PC-3 (cell line): ENCODE measurements at places on chromosomes 12 and 14. TPM values are rescaled to one million over a fixed set of nuclear protein-coding genes. Genes with fewer than 3 reads are reported as not detected.

- DNase-seq: no peak
Observed at GRCh38 chr14:72880164-72880563, 13.7 kb downstream of the DPF3 start.

DNA sequence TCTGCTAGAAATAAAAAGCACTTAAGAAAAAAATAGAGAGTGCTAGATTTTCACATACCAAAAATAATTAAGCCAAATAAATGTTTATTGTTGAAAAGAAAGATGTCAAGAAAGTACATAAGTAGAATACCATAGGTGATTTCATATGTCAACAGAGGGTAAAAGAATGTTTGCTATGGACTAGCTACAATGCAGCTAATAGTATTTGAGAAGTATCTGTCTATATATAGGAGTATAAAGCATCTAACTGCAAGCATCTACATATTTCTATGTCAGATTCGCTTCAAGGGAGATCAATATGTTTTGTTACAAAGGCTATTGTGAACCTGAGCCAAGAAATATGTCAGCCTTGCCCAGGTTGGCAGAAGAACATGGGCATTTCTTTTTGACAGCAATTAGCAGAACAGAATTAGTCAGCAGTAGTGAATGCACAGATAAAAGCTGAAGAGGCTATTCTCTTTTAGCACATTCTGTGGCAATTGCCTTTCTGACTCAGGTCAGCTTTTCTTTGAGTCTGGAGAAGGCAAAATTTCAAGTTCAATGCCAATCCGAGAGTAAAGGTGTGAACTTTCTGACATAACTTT lies 140.1 kb downstream of the ALG10B start:
- no peak for DNase-seq

- no peak for DNase-seq
Observed at GRCh38 chr12:107651571-107652449, 33.8 kb upstream of the PWP1 start.

DNA sequence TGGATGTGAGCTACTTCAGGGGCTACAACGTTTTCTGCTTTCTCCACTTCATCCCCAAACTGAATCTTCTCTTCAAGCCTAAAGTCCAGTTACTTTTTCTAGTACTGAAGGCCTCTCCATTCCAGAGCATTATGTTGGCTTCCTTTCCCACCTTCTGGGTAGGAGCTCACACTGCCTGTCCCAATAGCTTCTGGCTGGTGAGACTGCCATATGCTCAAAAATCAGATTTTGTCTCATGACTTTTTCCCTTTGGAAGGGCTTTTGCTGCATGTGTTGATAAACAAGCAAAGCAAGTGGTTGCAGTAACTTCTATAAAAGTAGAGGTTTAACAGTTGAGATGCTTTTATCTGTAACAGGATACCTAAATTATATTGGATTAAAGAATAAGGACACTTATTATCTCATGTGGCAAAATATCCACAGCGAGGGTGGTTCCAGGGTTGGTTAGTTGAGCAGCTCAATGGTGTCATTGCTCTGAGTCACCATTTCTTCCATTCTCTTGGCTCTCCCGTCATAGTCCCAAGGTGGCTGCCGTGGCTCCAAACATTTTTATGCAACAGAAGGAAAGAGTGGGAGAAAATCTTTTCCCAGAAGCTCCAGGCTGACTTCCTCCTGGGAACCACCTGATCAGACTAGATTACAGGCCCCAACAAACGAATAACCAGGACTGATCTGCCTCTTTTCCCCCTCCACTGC lies 15.1 kb upstream of the PPFIBP1 start:
- DNase-seq: no peak

DNA sequence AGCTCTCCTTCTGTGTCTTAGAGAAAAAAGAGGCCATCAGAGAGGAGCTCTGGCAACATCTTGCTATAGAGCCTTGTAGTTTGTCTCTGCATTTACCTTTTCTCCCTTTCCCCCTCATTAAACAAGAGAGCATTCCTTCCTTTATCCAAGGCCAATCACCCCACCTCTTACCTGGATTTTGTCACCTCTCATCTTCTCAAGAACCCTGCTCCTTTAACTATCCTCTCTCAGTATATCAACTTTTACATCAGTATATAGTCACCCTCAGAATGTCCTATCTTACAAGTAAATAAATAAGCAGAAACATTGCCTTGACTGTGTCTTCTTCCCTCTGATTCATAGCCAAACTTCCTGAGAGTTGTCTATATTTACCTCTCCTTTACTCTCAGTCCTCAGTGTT lies 105.0 kb upstream of the SLC38A2 start:
- no peak for DNase-seq

DNA sequence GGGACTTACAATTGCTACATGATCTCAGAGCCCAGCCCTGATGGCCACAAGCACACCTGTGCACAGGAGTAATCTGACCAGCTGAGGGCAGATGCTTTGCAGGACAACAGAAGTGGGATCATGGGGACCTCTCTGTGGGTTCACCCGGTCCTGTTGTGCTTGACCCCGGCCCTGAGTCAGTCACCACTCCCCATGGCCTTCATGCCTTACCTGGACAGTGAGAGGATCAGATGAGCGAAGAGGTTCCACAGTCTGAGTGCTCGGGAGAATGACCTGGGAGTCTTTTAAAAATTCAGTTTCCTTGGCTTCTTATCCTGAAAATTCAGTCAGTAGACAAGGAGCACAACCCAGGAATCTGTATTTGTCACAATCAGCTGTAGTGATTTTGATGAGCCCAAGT lies 88.1 kb downstream of the NTF3 start:
- no peak for DNase-seq

DNA sequence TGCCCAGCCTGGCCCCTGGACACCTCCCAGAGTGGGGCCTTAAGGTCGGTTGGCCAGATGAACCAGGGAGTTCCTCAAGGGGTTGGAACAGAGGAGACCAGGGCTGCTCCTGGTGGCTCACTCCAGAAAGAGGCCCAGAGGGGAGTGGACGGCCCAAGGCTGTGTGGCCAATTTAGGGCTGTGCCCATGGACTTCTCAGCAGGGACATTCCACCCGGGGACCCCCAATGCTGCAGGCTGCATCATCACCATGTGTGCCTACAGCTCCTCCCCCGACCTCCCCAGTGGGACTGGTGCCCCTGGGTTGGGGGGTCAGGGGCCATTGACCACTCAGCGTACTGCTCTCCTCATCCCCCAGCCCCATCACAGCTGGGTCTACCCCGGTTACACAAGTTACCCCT lies 17.6 kb upstream of the CYP46A1 start:
- no peak for DNase-seq

- no peak for DNase-seq
Observed at GRCh38 chr14:56358275-56358674, 221.3 kb upstream of the TMEM260 start.

DNA sequence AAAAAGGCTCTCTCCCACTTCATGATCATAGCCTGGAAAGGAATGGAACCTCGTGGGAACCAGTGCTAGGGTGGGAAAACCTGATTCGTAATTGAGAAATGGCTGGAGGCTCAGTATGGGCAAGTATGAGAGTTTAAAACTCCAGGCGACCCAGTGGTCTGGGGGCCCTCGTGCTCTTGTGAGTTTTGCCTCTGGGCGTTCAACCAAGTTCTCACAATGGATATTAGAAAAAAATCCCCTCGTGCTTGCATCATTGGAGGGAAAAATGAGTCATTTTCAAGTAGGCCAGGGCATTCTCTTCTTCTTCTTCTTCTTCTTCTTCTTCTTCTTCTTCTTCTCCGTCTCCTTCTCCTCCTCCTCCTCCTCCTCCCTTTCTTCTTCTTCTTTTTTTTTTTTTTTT lies 39.0 kb downstream of the GPR68 start:
- no peak for DNase-seq

DNA sequence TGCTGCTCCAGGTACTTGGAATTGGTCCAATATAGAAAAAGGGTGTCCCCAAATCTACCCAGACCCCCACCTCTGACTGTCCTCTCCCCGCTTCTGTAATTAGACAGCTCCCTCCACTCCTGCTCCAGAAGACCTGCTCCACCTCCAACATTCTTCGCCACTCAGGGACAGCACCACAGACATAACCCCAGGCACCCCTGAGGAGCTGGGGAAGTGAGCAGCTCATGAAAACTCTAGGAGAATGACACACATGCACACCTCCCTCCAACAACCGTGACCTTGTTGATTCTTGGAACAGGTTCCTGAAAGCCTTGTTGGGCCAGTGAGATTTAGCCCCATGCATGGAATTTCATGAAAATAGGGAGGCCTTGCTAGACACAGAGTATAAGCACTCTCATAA lies 8.2 kb downstream of the KRT4 start:
- DNase-seq: peak; percentile 35

DNA sequence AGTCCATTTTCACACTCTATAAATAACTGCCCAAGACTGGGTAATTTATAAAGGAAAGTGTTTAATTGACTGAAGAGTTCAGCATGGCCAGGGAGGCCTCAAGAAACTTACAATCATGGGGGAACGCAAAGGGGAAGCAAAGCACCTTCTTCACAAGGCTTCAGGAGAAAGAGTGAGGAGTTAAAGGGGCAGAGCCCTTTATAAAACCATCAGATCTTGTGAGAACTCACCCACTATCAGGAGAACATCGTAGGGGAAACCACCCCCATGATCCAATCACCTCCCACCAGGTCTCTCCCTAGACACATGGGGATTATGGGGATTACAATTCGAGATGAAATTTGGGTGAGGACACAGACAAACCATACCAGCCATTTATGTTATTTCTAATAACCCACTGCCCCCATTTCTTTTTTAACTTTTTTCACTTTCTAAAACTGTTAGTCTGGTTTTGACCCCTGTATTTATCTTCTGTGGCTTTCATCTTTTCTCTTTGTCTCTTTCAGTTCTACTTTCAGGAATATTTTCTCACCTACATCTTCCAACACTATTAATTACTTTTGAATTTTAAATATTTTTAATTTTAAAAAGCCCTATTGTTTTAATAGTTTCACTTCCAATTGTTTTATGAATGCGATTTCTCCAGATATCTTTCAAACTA lies 44.5 kb downstream of the WDR89 start:
- DNase-seq: no peak

- no peak for DNase-seq
Observed at GRCh38 chr14:89681086-89682018, 264.3 kb upstream of the FOXN3 start.

DNA sequence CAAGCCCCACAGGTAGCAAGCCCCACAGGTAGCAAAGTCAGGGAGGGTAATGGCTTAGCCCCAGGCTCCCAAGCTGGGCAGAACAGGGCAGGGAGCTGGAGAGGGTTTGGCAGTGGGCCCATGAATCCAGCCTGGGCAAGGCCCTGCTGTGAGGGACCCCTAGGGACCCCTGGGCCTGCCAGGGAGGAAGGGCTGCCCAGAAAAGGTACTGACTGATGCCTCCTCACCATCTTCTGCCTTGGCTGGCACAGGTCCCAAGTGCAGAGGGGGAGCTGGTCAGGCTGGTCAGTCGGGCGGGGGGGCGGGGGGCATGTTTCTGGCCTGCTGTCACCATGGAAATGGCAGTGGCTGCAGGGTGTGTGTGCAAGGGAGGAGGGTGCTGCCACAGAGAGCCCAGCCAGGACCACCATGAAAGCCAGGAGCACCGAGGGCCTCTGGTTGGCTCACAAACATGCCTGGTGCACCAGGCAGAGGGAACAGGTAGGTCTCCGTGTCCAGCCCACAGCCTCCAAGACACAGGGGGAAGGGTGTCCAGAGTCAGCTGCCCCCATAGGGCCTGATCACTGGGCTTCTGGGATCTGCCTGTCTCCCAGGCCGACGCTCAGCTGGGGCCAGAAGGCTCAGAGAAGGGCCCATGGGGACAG lies 1.5 kb upstream of the CRIP2 start:
- peak; percentile 25 for DNase-seq

DNA sequence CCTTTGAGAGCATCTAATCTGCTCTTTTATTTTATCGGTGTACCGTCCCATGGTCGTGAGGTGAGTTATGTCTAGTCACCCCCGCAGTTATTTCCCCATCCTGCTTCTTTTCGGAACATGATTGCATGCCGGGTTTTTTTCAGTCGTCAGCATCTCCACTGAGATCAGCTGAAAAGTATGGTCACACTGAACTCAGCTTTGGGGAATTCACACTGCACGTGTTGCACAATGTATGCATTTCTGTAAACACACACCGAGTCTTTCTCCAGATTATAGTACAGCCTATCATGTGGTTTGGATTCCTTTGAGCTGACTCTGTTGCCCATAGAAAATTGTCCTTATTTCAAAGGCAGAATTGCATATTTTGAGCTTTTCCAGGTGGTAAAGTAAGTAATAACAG lies 24.6 kb downstream of the PLXNC1 start:
- peak; percentile 60 for DNase-seq

DNA sequence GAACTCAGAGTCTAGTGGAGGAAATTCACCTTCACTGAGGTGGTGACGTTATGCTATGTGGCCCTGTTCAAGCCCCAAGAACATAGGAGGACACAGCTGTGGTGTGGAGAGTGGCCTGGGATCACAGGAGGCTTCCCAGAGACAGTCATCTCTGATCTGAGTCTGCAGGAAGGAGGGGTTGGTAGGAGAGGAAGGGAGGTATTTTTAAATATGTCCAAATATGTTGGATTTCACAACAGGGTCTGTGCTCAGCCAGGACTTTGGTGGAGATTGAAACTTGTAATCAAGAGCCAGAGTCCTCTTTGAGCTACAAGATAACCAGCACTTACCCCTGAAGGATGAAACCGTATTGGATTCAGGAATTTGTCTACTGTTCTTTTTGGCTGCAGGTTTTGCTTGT lies 26.4 kb upstream of the MED13L start:
- no peak for DNase-seq

- no peak for DNase-seq
Observed at GRCh38 chr12:3087758-3088650, 10.8 kb downstream of the TSPAN9 start.

DNA sequence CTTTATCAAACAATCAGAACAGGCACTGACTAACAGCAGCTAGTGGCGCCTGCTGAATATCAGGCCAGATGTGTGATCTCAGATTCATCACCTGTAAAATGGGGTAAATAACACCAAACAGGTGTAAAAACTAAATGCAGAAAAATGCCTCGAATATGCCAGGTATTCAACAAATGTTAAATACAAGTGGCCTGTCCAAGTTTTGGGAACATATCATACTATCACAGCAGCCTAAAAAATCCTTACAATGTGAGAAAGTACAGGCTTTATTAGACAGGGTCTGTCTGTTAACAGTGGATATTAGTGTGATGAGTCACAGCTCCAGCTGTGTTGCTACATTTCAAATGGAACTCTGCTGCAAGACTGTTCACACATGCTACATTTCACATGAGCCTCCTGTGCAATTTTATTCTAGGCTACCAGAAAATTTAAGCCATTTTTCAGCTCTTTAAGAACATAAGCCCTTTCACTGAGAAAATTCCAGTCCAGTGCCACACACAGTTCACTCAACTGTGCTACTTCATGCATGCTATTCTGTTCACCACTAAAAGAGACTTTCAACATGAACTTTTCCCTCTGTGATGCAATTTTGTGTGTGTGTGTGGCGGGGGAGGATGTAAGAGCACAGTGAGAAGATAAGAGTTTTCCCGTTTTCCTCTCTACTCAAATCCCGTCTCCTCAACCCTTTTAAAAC lies 56.7 kb downstream of the MSRB3 start:
- peak; percentile 60 for DNase-seq

Gene ITGA5
- 35.9 and 38.2 TPM in 2 replicates for total RNA-seq

Gene BDKRB2
- total RNA-seq: 0.06 and 0.07 TPM in 2 replicates

Gene HAL
- total RNA-seq: 0.23 and 1.5 TPM in 2 replicates

Gene MUCL1
- total RNA-seq: not detected in 2 replicates

Gene GSC
- not detected in 2 replicates for total RNA-seq

Gene PTCSC3
- total RNA-seq: not detected in 2 replicates

Gene FERMT2
- 29.1 and 38.6 TPM in 2 replicates for total RNA-seq
